ENCODE measurements at places on chromosomes 13 and 19.

- DNase-seq: no peak
Observed at GRCh38 chr13:24149246-24150032, 11.1 kb upstream of the SPATA13 start.

GRCh38 chr13:38401276-38401675 lies 51.6 kb downstream of the UFM1 start:
- DNase-seq: no peak

DNA sequence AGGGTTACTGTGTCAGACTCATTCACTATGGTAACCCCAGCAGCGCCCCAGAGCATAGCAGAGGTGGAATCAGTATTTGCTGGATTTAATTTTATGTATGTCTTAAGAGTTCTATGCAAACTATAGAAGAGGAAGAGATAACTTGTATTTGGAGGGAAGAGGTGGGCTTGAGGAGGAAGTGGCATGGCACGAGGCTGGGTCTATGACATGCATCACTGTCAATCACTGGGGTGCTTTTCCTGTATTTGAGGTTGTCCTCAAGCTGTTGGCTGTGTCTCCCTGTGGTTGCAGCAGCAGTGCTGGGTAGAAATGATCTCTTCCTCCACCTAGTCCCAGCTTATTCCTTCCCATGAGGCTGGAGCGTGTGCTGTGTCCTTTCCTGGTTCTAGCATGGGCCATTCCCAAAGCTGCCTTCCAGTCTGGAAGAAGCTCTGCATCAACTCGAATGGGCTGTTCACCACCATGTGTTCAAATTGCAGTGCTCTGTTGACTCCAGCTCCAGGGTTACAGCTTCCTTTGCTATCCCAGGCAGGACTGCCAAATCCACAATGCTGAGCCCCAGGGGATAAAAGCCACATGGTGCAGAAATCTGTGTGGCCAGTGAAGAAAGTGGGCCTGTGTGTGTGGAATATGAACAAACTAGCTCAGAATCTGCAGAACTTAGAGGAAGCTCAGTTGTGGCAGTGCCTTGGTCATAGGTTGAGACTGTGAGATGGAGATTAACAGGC lies 73.1 kb upstream of the MTIF3 start:
- DNase-seq: no peak

- DNase-seq: no peak
Observed at GRCh38 chr13:104796581-104796980, 1730.4 kb upstream of the SLC10A2 start.

DNA sequence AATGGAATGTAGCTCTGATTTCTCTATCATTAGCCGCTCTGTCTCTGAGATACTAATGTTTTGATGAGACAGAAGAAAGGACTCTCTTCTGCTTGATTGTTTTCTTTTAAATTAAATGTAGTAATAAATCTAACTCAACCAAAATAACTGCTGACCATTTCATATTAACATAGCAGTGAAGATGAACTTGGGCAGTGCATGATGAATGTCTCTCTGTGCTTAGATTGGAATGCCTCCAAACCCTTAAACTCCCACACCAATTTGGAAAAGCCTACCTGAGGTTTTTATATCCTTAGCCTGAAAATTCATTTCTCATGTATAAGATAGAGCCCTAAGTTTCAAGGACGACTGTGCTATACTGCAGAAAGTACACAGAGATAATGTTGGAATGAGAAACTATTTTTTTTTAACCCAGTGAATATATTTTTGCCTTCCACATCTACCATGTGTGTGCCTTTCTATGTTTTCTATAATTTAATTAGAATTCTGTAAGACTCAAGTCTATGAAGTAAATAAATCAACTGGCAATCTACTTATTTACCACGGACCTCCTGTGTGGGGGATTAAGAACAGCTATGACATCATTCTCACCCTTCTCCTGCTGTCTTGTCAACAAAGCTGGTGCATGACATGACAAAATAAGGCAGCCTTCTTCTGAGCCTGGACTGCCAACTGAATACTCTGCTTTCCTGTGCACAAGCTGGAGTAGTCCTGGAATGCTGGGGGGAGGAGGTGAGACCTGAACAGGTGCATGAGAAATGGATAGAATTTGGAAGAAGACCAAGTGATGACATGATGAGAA lies 155.5 kb downstream of the FGF9 start:
- no peak for DNase-seq

- no peak for DNase-seq
Observed at GRCh38 chr13:112664501-112665203, 25.2 kb upstream of the ATP11A start.

- no peak for DNase-seq
Observed at GRCh38 chr19:49551531-49551930, 23.7 kb downstream of the RCN3 start.

DNA sequence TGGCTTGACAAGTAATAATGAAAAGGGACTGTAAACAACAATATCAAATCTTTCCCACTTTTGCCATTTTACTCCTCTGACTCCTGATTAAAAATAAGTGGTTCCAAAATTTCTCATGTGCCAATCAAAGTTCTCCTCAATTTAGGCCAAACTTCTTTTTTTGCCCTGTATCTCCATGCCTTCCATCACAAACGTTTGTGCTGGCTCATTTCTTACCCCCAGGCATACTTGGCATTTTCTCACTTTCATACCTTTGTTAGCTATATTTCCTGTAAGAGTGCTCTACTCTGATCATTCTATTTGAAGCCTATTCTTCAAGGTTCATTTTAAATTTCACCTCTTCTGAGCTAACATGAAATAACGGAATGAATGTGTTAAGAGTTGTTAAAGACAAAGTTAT lies 10.0 kb upstream of the FNDC3A start:
- DNase-seq: no peak

DNA sequence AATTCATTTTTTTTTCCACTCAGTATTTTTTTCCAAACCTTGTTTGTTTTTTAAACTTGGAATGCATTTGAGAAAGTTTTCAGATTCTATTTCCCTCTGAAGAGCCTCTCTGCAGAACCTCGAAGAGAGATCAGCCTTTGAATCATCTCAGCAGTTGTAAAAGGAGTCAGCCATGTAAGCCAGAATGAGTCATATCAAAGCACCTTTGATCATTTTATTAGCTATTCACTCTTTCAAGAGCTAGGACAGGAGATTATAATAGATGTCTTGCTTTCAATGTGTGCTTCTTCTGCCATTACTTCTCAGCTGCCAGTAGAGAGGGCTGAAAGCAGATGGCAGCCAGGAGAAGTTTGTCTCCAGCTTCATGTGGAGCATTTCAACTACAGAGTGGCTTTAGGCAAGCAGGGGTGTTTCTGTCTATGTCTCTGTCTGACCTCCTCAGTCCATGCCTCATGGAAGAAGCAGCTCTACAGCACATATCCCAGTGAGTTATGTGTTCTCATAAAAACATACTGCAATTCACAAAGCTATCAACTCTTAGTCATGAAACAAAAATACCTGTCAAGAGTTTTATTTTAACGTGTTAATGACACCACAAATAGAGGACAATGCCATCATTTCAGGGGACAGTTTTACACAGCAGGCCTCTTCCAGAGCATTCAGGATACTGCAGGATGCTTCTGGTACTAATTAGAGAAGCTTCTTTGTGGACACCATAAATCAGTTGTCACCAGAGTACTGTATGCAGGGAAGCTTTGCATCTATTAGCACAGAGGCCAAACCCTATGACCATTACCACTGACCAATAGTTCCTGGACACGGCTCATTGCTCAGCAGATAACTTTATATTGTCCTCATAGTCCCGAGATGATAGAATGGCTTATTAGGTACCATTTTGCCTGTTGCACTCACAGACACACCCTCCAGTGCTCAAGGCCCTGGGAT lies 94.3 kb downstream of the NHLRC3 start:
- no peak for DNase-seq

DNA sequence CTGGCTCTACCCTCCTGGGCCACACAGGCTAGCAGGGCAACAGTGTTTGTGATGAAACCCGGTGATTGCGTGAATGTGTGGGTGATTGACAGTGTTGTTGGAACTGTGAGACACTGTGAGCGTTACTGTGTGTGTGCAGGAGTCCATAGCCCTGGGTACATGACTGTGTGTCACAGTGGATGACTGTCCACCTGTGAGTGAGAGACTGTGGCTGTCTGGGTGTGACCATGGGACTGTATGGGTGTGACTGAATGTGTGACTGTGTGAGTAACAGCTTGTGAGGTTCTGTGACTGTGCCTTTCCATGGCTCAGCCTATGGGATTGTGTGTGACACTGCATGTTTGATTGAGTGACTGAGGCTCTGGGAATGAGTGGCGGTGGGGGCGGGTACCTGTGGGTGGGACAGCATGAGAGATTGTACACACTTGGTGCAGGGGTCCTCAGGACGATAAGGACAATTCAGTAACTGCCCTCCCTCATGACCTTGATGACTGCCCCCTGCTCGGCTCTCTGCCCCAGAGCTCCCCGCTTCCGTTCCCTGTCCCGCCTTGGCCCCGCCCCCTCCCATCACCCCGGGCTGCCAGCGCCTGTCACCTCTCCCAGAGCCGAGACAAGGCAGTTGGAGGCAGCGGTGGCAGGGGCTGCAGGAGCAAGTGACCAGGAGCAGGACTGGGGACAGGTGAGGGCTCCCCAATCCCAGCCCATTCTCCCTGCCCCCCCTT lies at the start of gene GIPR:
TSS of gene GIPR (plus strand) at position 602 of the 722 bp plus-strand sequence. CDS start 1,300 bp downstream, outside the sequence.
- peak; percentile 69 for DNase-seq

All from activated T-cell treated with anti-CD3 and anti-CD28 coated beads for 48 hours (primary cell).